ENCODE measurements at places on chromosomes 1 and 21.
A peak's percentile ranks its signal among the peaks of the same experiment; 100 is the strongest.

GRCh38 chr1:87592156-87592555, 263.5 kb downstream of the LMO4 start:
- DNase-seq: no peak

- no peak for DNase-seq
Observed at GRCh38 chr1:91836331-91837040, 49.5 kb downstream of the TGFBR3 start.

DNA sequence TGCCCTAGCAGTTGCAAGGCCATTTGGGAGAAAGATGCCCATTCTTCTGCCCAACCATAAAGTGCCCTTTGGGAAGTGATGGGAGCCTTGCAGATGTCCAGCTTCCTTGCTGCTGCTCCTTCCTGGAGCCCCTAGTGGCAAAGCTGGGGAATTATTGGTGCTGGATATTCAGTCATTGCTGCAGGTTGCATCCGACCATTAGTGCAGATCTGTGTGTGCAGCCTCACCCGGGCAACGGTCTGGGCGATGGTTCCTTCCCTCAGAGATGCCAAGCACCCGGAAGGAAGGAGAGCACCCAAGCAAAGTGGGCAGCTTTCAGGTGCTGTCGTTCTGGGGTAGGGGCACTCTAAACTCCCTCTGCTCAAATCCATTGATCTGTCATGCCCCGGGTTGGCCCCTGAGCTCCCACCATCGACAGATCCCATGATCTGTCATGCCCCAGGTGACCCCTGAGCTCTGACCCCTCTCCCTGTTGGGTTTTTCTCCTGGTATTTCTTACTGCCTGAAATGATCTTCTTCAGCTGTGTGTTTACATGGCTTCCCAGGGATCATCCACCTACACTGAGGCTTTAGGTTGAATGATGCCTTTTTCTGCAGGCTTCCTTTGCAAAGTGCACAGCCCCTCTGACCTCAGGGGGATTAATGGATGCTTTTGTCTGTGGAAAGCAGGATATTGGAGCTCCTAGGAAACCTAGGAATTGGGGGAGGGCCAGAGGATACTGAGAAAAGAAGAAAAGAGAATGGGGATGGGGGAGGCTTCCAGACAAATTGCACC, 467.5 kb downstream of the PTPRU start:
- no peak for DNase-seq

DNA sequence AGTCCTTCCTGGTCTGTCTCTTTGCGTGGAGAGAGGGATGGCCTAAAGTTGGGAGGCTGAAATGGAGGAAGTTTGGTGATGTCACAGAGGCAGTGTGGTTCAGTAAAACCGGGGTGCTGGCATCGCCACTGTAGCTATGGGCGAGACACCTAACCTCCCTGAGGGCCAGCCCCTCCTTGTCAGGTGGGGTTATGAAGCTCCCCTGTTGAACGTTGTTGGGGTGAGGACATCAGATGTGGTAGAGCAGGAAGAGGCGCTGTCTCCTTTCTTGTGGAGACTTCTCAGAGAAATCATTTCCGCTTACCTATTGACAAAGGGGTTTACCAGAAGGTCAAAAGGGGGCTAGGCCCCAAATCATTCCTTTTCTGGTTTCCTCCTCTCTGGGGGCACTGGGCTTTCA, 294.7 kb downstream of the SIPA1L2 start:
- no peak for DNase-seq

DNA sequence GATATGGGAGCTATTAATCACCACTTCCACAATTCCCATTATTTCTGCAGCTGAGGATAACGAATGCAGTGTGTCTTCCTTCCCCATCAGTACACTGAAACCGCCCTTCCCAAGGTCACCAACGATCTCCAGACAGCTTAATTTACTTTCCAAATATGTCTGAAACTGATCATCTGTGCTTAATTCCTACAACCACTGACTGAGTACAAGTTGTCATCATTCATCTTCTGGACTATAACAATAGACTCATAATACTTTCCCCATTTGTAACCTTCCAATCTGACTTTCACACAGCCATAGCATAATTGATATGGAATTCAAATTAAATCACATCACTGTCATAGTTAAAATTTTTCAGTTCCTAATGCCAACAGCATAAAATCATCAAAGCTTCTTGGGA, 17.4 kb downstream of the DNM3 start:
- no peak for DNase-seq

GRCh38 chr21:33026443-33026858, 716 bp downstream of the OLIG2 start:
- DNase-seq: no peak

DNA sequence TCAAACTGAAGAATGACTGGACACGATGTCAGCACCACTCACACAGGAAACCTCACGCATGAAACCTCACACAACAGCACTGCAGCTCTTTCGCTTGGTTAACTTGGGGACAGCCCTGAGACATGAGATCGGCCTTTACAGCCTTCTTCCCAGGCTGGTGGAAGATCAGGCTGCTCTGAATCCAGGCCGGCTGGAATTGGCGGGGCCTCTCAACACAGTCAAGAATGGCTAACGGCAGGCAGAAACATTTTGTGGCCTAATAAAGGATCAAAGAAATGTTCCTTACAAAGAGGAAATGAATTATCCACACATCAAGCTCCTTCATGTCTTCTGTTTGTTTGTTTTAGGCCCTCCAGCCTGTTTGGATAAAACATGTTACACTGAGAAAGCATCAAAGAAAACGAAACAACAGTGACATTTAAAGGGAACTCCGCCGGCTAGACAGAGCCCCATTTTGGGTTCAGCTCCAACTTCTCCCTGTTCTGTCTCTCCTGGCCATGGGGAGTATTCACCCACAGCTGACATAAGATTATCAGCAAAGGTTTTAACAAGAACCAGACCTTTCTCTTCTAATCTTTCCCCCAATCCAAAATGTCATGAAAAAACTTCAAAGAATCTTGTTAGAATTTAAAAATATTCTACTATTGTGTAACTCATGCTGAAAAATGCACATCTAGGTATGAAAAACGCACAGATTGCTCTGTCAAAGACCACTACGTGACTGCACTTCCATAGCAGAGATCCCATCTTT, 131.2 kb downstream of the SLC45A1 start:
- DNase-seq: no peak

GRCh38 chr1:27478098-27478497, 11.9 kb downstream of the WASF2 start:
- no peak for DNase-seq

- DNase-seq: no peak
Observed at GRCh38 chr1:46188295-46189030, 9.8 kb downstream of the POMGNT1 start.

DNA sequence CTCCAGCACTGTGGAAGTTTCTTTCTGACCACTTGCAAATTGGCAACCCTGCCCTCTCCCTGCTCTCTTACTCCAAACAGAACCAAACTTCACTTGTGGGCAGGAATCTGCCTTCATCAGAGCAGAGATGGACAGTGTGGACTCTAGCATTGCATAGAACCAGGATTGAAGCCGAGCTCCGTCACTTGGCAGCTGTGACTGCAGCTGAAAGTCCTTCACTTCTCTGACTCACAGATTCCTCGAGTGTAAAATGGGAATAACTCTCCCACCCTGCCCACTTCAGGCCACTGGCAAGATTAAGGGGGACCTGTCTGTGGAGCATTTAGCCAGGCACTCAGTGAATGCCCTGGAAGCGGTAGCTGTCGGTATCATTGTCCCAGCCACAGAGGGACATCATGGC, 75.7 kb upstream of the ZBTB40 start:
- DNase-seq: no peak

GRCh38 chr1:59690171-59690930, 124.4 kb upstream of the HOOK1 start:
- DNase-seq: no peak

GRCh38 chr21:46097336-46098293, at the start of gene COL6A2:
TSS of gene COL6A2 (plus strand) at chr21:46098112.
- DNase-seq: peak; percentile 41

DNA sequence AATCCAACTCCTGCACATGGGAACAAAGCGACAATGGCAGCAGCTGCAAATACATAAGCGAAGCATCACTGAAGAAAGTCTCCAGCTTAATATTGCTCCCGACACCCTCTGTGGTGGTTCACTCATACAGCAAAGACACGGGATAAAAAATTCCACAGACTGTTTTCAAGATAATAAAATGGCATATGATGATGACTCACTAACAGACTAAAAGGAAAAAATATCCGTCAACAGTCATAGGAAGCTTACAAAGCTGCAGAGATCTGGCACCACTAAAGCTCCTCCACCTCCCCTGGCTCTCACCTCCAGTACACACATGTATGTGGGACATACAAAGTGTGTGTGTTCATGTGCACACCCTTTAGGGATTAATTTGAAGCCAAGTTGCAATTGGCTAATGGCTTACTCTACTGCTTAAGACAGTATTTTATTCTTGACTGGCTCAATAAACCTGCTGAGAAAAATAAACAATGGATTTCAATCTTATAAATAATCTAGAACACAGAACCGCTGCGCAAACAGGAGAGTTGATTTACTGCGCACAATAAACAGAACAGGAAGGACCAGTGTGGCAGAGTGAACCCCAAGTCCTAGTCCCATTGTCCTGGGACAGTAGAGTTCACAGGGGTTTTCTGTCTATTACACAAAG, 94.4 kb downstream of the SLC45A1 start:
- DNase-seq: no peak

DNA sequence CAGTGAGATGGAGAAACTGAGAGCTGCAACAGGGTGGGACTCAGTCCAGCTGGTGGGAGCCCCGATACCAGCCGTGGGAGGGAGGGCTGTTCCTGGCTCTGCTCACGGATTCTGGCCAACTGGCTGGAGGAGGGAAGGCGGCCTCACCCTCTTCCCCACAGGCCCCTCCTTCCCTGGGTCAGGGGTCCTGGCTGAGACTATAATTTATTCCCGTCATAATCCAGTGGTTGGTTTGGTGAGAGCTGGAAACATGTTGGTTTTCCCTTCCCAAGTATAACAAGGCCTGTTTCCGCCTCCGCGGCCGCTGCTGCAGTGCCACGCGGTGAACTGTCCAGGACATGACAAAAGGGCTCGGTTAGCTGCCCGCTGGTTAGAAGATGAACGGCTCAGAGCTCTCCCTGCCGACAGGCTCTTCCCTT, 10.0 kb downstream of the PTPRF start:
- no peak for DNase-seq

- no peak for DNase-seq
Observed at GRCh38 chr1:170539154-170539553, 7.2 kb downstream of the GORAB start.

- DNase-seq: peak; percentile 48
Observed at GRCh38 chr1:206608108-206608698, 4.1 kb downstream of the EIF2D start.
